ENCODE measurements at places on chromosomes 6 and 20.
A peak's percentile ranks its signal among the peaks of the same experiment; 100 is the strongest.

- no peak for DNase-seq
Measured at GRCh38 chr20:3712279-3712873, at the start of gene SIGLEC1. SIGLEC1 (minus strand) TSS chr20:3712600; CDS start chr20:3707128, 5,472 bp downstream.

DNA sequence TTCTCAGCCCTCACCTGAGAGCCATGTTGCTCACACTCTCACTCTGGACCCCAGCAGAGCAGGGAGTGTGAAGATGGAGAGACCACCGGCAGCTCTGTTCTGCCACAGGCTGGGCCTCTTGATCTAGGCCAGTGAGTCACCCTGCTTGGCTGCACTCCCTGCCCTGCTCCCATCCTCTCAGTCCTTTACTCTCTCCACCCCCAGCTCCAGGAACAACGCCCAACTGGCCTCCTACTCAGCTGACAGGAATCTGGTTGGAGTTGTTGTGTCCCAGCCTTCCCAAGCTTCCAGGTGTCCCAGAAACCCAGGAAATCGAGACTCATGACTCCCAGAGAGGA, at the start of gene PSORS1C1:
PSORS1C1 (plus strand) TSS at position 260 of the 338 bp plus-strand sequence. CDS start 14,833 bp downstream, outside the sequence.
- no peak for DNase-seq

GRCh38 chr6:40320947-40321346, 266.2 kb downstream of the LRFN2 start:
- DNase-seq, result no peak

DNA sequence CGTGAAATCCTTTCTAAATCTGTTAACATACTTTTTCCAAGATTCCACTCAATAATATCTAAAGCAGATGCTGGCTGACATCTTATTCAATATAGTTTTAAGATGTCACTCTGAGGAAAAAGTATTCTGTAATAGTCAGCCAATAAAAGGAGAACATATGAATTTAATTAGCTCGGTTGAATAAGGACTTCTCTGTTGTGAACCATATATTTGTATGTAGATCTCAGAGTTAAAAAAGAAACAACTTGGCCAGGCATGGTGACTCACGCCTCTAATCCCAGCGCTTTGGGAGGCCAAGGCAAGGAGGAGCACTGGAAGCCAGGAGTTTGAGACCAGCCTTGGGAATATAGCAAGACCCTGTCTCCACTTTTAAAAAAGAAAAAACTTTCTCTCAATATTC, 7.4 kb upstream of the CD24 start:
- no peak for DNase-seq

GRCh38 chr6:24610672-24611071, 35.3 kb downstream of the KIAA0319 start:
- no peak for DNase-seq

- no peak for DNase-seq
Measured at GRCh38 chr20:40675599-40676221, 13.3 kb downstream of the MAFB start.

DNA sequence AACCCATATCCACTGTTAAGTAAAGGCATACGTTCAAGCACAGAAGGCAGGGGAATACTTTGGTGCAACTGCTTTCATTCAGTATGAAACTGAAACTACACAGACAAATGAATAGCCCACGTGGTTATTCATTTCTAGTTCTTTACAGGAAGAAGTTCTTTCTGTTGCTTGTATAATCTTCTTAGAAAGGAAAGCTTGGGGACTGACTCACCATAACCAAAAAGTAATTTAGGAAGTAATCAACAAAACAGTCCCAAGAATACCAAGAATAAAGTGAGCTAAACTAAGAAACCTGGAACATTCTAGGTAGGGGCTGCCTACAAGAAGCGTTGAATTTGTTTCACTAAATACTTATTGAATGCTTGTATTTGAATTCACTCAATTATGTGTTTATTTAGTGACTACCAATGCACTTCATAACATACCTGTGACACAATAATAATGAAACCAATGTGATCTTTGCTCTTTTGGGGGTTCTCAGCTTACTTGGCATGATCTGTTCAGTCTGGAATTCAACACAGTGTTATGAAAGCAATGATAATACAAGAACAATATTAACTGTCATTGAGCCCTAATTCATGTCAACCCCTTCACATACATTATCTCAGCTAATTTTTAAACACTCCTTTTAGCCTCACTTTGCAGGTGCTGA, 25.1 kb upstream of the KIAA0408 start:
- DNase-seq, result no peak

GRCh38 chr20:50819349-50819748, 24.5 kb downstream of the BCAS4 start:
- no peak for DNase-seq

DNA sequence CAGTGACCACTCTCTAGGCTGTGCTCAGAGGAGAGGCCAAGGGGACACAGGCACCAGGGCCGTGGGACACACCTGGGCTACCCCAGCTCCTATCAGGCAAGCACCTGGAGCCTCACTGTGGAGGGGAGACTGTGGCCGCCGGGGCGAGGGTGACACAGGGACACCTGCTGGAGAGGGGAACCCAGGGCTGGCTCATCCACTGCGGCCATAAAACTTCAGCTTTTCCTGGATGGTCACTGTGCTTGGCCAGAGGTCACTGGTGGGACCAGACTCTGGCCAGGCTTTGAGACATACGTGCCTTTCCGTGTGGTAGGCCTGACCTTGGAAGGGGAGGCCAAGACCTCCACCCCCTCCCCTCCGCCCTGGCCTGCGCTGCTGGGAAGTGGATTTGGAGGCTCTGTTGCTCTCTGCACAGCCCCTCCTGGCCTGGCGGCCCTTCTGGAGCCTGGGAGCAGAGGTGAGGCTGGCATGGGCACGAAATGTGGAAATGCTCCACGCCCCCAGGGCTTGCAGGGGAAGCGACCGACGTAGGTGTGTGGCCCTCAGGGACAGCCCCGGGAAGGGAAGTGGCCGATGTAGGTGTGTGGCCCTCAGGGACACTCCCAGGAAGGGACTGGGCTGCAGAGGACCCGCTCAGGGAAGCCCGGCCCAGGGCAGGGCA, 42.9 kb upstream of the BHLHE23 start:
- no peak for DNase-seq

- DNase-seq, result peak; percentile 24
Measured at GRCh38 chr6:166736634-166737033, 109.6 kb upstream of the RPS6KA2 start.

DNA sequence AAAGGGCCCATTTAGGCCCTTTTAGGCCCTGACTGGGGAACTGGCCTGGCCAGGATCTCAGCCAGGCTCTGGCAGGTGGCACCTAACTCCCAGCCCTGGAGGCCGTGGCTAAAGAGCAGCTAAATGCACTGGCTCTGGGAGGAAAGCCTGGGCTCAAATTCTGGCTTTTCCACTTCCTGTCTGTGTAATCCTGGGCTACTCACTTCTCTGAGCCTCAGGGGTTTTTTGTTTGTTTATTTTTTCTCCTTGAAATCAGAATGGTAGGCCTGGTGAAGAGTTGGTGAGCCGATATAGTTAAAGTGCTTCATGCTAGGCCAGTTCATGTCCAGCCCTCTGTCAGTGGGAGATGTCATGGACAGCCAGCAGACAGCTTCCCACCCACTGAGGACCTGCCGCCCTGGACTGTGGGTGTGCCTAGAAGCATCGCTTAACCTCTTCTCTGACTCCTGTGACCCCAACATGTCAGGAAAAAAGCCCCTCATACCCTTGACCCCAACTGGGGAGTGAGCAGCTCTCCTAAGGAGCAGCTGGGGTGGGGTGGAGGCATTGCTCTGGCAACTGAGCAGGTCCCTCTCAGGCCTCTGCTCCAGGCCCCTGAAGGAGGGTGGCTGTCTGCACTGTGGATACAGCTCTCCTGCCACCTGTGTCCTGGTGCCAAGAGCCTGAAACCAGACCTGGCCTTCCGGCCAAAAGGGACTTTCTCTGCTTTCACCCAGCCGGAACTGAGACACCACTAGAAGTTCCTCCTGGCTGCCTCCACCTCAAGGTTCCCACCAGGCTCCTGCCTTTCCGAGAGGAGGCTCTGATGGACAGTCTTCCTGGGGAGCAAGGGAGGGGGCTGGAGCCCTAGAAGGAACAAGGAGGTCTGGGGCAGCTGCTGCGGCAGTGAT, 57.2 kb upstream of the MYL9 start:
- peak; percentile 32 for DNase-seq

DNA sequence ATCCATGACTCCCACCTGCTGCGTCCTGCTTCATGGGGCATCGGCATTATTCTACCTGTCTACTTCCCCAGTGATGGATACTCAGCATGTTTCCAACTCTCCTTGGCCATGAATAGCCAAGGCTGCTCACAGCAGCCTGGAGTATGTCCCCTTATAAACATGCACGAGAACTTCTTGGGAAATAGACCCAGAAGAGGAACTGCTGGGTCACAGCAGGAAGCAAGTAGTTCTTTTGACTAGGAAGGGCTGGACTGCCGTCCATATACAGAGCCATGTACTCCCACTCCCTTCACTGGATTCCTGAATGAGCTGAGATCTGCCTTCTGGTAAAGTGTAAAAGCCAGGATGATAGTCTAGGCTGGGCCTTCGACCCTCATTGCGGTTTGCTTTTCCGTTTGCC, 106.3 kb upstream of the KCNK16 start:
- no peak for DNase-seq

DNA sequence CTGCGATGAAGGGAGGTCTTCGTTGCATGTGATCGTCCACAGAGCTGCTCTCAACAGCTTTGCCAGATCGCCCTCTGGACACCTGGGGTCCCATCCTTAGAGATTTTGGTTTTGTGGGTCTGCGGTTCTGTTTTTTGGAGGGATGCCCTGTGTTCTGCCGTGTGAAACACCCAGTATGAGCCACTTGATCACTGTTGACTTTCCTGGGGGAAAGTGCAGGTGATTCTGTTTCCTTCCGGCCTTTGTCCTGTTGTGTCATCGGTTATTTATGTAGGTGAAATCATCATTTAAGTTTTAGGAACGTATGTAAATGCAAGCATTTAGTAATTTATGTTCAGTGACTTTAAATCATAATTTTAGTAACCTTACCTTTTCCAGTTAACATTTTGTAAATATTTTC, 56.4 kb upstream of the SLC22A1 start:
- DNase-seq, result no peak

DNA sequence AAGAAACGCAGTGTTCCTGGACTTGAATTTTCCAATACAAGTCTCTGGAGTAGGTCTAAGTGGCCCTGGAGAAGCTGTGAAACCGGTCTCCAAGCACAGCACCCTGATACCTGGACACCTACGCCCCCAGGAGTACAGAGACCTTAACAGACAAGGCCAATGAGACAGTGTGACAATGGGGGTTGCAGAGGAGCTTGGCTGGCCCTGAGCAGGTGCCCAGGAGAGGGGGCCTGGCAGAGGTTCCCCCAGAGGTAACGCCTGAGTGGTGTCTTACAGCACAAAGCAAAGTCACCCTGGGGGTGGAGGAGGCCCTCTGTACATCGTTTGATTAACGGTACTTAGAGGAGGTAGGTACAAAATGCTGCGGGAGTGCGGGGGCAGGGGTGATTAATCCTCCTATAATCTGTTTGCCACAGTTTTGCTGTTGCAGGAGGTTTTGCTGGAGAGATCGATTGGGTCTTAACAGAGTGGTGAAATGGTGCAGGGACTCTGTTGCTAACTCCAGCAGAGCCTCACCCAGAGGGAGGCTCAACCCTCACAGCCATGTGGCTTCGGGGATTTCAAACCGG, 37.3 kb upstream of the APCDD1L start:
- DNase-seq, result no peak

- no peak for DNase-seq
Measured at GRCh38 chr20:46708172-46708860, 1.1 kb upstream of the SLC2A10 start.

DNA sequence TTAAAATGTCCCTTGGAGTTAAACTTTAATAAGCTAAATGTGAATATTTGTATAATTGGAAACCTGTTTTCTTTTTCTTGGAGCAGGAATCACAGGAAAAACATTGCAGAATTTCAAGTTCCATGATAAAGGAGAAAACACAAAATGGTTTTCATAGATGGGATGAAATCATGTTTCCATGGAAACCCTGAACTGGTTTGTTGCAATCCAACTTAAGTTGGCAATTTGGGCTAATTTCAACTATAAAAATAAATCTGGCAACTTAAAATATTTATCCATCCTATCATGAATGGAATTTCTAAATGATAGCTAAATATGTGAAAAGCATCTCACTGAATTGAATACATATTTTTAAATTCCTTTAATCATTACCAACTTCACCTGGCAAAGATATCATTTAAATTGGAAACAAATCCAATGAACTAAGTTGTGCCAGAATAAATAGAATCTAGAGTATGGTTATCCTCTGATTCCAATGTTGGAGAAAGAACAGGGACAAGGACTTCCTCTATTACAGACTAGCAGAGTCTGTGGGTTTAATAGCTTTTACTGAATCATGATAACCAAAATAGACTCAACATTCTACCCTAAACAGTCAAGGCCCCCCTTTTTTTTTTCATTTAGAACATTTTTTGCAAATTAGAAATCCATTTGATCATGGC, 33.2 kb downstream of the COL21A1 start:
- no peak for DNase-seq
